ENCODE measurements at places on chromosomes 1 and 21.

DNA sequence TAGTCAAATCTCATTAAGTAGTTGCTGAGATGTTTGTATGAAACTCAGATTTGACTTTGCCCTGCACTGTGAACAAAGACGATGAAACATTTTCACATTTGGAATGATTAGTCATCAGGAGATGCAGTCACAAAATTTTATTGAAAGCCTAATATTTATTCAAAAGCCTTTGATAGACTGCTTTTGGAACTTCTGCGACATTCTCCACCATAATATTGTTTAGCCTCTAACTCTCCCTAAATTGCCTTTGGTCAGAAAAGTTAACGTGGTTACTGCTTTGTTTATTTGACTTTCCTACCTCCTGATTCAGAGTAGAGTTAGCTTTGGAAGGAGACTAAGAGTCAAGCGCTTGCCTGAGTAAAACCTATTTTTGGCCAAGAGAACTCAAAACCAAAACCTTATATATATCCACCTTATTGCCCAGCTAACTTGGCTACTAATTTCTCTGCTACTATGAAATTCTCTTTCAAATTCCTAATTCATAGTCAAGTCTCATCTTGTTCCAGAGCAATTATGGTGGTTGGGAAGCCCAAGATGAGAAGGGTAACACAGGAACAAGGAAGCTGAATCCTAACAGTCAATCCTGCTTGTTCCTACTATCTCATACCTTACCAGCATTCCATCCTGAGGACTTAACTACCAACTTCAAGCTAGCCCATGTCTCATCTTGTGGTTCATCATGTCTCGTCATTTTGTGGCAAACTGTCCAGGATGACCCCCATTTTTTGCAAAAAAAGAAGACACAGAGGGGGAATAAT is 429.6 kb downstream of the USP25 start:
- no peak for DNase-seq

- no peak for DNase-seq
These were observed 115.7 kb upstream of the CACYBP start for GRCh38 chr1:174884038-174884437.

DNA sequence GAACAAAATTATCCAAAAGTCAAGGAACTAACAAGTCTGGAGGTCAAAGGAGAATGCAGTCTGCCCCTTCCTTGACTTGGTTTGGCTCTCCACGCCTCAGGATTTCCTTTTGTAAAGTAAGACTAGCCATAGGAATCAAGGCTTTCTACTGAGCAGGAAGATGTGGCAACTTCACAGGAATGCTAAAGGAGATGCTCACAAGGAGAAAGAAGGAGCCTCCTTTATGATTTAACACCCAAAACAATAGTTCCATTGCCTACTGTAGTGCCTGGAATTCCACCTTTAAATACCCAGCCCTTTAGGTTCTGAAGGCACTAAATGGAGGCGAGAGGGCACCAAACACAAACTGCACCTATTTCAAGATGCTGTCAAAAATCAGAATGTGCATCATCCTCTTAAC is 176.3 kb upstream of the NFIA start:
- no peak for DNase-seq

- DNase-seq: no peak
These were observed 22.8 kb downstream of the ATP5PO start for GRCh38 chr21:33892853-33893252.
